Dorsolateral prefrontal cortex (tissue), 122 donors: ENCODE measurements at places on chromosomes 5 and 9.

GRCh38 chr5:14487897-14488570 is 93.6 kb upstream of the OTULINL start:
- DNase-seq, result no peak

- peak; percentile 20 for DNase-seq
These were observed 21.3 kb downstream of the MRPL36 start for GRCh38 chr5:1778138-1779020.

- DNase-seq, result no peak
These were observed 272.2 kb upstream of the IRX2 start for GRCh38 chr5:3023656-3024055.

GRCh38 chr5:154174091-154174490 is 16.4 kb upstream of the GALNT10 start:
- DNase-seq, result no peak

- DNase-seq, result no peak
These were observed 140.9 kb downstream of the NR3C1 start for GRCh38 chr5:143262393-143263174.

DNA sequence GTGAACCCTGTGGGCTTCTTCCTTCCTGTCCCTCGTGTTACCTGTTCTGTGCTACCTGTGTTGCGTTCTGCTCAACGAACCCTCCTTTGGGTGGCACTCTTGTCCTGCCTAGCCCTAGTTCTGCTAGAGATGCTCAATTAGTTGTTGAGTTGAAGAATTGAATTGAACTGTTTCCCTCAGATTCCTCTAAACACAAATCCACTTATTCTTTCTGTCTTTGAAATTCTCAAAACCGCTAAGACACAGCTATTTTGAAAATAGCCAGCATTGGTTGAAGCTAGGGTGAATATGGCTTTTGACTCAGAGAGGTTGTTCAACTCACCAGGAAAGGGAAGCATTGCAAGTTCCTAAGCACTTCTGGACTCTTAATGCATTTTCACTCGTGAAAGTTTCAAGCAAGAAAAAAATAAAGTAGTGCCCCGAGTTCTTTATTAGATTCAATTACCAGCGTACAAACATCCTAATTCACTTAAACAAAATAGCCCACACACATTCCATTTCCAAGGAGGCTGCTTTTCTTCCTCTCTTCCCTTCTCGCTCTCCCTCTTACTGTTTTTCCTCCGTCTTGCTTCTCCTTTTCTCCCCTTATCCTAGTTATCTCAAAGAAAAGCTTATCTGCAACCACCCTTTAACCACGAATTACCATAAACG is 642 bp upstream of the ITGA1 start:
- DNase-seq, result no peak
